ENCODE measurements at places on chromosomes 1 and 21.

- DNase-seq = no peak
Measured at GRCh38 chr1:117770981-117771531, 158.4 kb downstream of the GDAP2 start.

GRCh38 chr21:39009587-39010225, 173.5 kb downstream of the PSMG1 start:
- DNase-seq = no peak

- no peak for DNase-seq
Measured at GRCh38 chr21:34732388-34732821, 63.6 kb downstream of the CLIC6 start.

- DNase-seq = no peak
Measured at GRCh38 chr1:110873856-110874255, 908 bp downstream of the CD53 start.

GRCh38 chr21:31030367-31031106, 7.7 kb downstream of the KRTAP19-8 start:
- DNase-seq = no peak

DNA sequence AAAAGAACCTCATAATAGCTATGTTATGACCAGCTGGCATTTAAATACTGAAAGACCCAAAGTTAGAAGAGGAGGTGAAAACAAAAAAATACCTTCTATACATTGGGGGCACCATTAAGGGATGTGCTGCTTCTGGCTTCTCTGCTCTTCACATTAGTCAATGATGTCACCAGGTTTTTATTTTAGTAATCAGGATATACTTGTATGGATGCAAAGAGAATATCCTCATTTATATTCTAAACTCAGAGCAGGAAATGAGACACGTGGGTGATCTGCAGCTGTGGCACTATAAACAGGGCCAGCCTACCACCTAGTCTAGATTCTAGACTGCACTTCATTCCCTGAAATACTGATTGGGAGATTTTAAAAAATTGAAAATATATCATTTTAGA, 51.2 kb downstream of the WLS start:
- DNase-seq = no peak

GRCh38 chr1:55213151-55213884, 1.8 kb downstream of the USP24 start:
- DNase-seq = peak; percentile 42

GRCh38 chr1:37620707-37621106, 14.0 kb downstream of the RSPO1 start:
- no peak for DNase-seq

- DNase-seq = no peak
Measured at GRCh38 chr1:22362626-22363402, 88.8 kb upstream of the ZBTB40 start.

DNA sequence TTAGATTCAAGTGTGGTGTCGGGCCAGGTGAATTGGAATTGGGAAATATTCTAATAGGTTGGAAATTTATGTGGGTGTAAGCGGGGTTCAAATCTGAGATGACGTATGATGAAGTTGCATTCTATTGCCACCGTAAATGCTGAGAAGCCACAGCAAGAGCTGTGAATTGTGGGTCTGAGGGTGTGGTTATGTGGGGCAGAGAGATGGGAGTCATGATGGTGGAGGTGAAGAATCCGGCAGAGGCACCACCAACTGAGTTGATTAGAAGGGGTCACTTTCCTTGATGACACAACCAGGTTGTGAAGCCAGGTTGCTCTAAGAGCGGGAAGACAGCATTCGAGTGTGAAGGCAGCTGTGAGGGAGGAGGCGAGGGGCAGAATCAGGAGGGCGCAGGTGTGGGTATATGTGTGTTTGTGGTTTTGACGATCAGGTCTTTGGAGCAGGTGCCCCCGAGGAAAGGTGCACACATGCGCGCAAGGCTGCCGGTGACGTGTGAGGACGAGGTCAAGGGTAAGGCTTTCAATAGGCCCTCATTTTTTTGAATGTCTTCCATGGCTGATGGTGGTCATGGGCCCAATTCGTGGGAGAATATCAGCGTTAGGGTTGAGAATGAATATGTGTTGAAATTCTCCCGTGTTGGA, 18.7 kb downstream of the LRRC3 start:
- DNase-seq = no peak

GRCh38 chr1:21530368-21531016, 21.3 kb downstream of the ALPL start:
- no peak for DNase-seq

GRCh38 chr1:184789884-184790283, 35.2 kb upstream of the EDEM3 start:
- DNase-seq = no peak

GRCh38 chr1:212827831-212828278, 19.6 kb downstream of the SPATA45 start:
- DNase-seq = no peak

DNA sequence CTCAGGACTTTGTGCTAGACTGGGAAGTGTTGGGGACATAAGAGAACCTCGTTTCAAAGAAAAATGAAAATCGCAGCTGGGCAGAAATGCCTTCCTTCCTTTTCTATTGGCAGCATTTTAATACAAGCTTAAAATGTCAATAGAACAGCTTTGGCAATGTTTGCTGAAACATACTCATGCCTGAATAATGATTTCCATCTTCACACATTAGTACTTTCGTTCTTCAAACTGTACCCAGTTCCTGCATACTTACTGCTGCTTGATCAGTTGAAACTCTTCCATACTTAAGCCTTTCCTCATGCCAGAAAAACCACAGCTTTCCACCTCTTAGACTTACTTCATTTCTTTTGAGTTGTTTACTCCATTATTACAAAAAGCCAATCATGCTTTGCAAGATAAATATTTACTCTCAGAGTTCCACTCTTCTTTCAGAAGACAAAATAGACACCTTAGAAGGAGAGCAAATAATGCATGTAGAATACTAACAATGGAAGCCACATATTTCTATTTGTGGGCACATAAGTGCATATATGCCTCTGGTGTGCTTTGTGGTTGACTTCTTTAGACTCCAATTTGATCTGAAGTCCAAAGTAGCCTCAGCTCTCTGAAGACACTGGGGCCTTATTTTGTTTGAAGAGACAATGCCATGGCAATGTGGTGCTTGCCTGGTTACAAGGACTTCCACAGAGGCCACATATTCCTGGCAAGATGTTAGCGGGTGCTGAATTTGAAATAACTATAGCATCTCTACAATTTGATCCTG, 22.7 kb upstream of the CD55 start:
- peak; percentile 39 for DNase-seq

DNA sequence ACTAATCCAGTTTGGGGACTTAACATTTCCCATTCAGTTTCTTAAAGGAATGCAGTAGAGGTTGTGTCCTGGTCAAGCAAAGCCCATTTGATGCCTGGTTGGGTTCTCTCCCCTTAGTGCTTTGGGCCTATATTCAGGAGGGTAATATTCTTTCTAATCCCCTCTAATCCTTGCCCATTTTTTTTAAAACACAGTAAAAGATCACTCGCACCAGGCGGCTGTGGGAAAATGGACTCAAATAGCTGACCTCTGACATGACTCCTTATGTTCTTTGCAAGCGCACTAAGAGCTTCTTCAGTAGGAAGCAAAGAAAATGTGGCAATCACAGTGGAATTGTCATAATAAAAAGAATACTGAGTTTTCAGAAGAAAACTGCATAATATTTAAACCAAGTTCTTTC, 49.9 kb downstream of the WNT2B start:
- no peak for DNase-seq

DNA sequence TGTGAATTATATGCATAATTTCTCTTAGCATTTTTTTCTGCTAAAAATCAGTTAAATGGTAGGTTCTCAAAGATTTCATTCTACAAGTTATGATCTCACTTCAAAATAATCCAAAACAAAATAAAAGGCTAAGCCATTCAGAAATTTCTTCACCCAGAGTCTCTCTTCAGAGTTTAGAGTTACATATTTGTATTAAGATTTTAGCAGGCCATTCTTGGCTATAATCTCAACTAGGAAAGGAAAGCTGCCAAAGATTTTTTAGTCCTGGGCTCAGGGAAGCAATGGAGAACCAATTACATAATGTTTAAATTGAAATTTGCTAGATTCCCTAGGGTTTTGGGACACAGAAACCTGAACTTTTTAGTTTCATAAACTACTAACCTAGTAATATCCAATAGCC, 245.0 kb downstream of the USH2A start:
- DNase-seq = no peak

- no peak for DNase-seq
Measured at GRCh38 chr21:36126208-36126565, 8.7 kb upstream of the CBR3 start.
